ENCODE measurements at places on chromosomes 7 and 10.

- no peak for DNase-seq
Measured at GRCh38 chr10:1432161-1432560, 305.2 kb downstream of the ADARB2 start.

DNA sequence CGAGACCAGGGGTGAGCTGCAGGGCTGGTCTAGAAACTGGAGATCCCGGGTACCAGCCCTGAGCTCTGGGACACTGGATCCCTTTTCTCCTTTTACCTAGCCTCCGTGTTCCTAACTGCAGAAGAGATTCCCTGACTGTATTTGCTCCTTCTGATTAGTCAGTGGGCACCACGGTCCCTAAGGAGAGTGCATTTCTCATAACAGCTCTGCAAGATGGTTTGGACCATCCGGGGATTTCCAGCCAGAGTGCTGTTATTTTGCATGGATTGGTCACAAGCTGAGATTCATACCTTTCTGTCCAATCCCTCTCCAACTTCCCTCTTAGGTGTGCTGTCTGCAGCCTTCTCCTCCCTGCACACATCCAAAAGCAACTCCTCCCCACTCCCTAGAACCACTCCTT is 122.6 kb downstream of the MYL10 start:
- no peak for DNase-seq

- DNase-seq: no peak
Measured at GRCh38 chr7:52507546-52508255, 527.7 kb upstream of the POM121L12 start.

GRCh38 chr10:47045331-47045861 is 134.2 kb downstream of the PTPN20 start:
- no peak for DNase-seq

DNA sequence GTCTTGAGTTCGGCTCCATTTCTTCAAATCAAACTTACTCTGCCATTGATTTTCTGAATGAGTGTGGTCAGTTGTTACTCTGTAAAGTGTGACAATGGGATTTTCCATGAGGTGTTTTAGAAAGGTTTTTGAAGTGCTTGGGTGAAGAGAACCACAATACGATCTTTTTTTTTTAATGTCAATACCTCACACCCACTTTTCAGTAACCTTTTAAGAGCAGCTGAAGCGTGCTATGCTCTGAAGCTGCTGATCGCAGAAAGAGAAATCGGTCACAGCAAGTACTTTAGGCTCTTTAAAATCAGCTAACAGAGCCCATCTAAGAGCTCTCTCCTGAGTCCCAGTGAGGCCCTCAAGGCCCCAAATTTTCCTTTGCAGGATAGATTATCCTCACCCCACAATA is 34.4 kb upstream of the YAE1 start:
- no peak for DNase-seq

DNA sequence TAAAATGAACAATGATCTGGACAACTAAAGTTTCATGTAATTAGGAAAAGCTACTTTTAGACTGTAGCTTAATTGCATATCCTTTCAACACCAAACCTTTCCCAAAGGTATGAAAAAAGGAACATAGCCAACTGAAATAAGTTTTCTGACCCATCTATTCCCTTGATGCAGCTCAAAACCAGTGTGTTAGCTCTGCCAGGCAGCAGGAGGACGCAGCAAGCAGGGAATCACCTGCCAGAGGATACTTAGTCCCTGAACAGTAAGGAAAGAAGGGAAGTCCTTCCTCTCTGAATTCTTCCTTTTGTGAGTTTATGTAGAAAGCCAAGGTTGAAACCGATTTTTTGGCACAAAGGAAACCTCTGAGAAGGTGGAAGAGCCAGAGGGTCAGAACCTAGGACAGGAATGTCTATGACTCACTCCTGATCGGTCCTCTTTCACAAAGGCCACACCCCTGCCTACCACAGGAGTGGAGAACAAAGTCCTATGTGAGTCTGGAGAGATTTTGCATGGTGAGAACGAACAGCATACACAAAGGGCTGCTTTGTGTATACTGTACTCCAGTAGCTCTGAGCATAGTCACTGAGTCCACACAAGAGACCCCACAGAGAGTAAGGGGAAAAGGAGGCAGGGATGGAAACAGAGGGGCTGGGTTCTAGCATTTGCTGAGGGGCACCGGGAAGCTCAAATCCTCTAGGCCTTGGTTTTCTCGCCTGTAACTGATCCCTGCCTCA is 68.8 kb upstream of the GSDME start:
- no peak for DNase-seq

DNA sequence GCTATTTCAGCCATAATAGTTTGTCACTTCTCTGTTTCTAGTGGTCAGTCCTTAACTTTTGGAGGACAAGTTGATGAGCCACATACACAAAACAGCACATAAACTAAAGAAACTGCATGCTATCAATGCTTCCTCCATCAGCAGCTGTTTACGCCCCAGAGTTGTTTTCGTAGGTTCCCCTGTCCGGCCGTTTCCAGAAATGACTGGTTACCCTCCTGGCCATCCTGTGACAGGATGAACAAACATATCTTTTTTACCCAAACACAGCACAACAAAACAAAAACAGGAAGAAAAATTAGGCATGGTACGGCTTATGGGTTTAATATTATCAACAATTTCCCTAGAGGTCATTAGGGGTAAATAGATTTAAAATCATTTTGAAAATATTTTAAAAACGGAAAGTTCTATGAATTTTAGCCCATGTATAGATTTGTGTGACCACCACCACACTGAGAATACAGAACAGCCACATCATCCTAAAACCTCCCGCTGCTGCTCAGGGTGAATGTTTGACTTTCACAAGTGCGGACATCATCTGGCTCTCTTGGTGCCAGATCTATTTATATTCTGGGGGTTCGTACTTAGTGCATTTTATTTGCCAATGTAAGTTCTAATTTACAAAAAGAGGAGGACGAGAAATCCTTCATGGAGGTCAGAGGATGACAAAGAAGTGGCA is 74.8 kb downstream of the HIPK2 start:
- no peak for DNase-seq

- no peak for DNase-seq
Measured at GRCh38 chr10:6507311-6507710, 72.8 kb downstream of the PRKCQ start.

- DNase-seq: no peak
Measured at GRCh38 chr10:69172241-69172982, 7.6 kb upstream of the SUPV3L1 start.

DNA sequence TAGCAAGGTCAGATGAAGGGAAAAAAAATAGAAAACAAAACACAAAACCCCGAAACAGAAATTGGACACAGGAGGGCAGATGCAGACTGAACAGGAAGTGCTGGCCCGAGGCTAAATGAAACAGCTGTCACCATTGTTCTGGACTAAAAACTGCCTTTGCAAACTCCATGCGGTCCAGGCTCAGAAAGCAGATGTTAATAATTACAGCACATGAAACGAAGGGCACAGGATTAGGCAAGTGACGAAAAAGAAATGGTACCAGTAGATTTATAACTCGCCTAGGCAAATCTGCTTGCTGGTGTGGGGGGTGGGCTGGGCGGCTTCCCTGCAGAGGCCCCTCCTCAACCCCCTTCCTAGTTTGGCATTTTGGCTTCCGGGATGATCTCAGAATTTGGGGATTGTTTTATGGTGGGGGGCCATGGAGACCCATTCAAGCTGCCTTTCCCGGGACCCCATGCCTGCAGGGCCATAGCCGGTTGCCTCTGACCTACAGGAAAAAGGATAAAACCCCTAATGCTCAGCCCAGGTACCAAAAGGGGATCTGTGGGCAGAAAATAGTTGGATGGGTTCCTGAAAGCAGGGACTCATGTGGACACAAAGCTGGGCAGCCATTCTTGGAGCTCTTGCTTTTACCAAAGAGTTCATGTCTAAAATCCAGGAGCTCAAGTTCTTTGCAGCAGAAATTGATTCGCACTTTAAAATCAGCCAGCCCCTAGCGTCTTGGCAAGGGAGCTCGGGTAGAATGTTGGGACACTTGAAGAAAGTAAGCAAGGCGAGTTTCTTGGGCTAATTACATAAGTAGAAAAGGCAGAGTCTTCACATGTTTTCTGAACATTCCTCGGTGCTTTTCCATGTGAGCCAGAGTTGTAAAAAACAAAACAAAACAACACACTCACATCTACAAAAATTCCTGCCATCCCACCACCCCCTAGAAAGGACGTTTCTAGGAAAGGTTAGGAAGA is 39.0 kb upstream of the EMX2 start:
- no peak for DNase-seq

DNA sequence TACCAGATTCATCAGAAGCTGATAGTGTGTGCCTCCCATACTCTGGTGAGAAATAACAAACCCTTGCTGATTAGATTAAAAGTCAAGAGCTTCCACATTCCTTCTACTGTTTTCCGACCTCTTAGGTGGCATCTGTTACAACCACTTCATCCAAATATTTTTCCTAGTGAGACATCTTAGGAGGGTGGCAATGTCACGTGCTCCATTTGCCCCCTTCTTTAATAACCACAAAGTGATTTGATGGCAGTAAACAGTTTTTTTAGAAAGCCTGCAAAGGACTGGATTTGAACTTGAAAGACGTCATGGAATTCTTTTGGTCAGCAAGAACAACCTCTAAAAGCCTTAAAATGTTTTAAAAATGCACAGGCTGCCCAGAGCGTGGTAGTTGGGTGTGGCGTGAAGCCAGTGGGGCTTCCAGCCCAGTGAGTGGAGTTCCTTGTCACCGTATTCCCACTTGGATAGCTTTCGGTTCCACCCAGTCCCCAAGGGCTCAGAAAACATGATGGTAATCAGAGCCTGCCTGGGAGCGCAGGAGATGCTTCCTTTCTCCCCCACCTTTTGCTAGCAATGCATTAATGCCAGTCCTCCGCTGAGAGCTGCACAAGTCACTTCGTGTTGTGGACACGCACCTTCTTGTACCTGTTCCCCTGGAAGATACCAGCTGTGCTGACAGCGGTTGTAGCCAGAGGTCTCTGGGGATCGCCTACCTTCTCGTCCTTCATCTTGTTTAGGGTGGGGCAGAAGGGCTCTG is 256.4 kb downstream of the KIAA1217 start:
- DNase-seq: peak; percentile 51

GRCh38 chr7:129768614-129769399 is 157.3 kb downstream of the NRF1 start:
- no peak for DNase-seq

- DNase-seq: no peak
Measured at GRCh38 chr7:11135573-11135972, 161.9 kb downstream of the PHF14 start.

GRCh38 chr7:47427051-47427643 is 154.8 kb downstream of the TNS3 start:
- DNase-seq: no peak

DNA sequence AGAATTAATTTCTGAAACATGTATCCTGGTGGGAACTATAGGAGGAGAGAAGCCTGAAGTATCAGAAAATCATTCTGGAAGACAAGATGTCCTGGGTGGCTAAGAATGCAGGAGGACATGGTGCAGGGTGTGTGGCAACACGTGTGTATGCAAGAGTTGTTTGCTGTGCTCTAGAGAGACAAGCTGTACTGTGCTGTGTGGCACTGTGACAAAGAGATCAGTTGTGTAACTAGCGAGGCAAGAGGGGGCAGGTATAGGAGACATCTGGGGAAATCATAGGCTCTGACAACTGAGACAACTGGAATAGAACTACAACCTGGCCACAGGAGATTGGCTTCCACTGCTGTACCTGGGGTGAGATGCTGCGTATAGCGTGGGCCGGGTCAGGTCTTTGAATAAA is 9.3 kb downstream of the ITGA8 start:
- no peak for DNase-seq

DNA sequence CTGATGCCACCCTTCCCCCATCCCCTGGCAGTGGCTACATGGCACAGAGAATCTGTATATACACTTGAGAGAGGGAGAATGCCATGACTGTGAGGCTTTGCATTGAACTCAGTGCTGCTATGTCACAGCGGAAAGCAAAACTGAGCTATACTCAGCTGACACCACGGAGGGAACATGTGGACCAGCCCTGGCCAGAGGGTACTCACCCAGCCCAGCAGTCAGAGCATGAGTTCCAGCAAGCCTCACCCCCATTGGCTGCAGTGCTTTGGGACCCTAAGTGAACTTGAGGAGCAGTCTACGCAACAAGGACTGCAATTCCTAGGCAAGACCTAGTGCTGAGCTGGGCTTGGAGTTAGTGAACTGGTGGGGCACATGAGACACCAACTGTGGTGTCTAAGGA is 10.3 kb upstream of the AOC1 start:
- no peak for DNase-seq

GRCh38 chr10:47340608-47341170 is 7.5 kb upstream of the RBP3 start:
- DNase-seq: no peak

GRCh38 chr7:150737265-150738055 is at the start of gene GIMAP5:
TSS of gene GIMAP5 (plus strand) at chr7:150737418. CDS start at chr7:150740885, 3,467 bp downstream.
- no peak for DNase-seq

DNA sequence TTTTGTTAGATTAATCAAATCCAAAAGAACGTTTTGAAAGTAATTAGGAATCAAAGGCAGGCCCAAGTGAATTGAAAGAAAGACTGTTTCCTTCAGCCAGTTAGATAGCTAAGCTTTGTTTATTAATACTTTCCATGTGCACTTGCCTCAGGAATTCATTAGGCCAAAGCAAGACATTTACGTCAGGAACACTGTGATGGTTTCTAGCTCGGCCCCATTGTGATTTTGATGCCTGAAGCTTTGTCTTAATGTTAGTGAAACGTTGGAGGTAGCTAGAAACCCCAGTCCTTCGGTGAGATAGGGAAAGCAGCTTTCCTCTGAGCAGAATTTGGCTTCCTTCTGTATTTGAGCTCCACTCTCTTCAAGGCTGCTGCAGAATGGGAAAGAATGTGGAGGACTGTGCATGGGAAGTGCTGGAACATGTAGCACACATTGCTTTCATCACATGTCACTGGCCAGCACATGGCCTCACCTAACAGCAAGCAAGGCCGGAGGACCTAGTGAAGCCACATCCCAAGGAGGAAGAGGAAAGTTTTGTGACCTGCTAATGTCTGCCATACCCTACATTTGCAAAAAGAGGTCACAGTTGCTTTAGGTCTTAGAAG is 64.1 kb downstream of the PCGF5 start:
- DNase-seq: no peak

DNA sequence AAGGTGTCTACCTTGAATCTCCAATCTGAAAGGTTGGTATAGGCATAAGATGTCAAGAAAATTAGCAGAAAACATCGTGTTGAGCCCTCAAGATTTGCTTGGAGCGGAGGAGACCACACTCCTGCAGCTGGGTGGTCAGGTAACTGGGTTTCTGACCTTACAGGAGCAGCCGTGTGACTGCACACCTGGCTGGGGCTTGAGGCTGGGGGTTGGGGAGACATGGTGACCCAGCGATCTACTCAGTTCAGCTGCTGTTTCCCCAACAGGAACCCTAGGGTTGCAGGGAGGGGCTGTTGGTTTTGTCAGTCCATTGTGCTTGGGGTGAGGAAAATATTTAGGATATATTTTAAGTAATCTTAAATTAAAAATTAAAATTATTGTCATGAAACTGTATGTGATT is 147.0 kb upstream of the ZNF32 start:
- DNase-seq: no peak

GRCh38 chr10:64115908-64116643 is 594.9 kb downstream of the REEP3 start:
- no peak for DNase-seq

DNA sequence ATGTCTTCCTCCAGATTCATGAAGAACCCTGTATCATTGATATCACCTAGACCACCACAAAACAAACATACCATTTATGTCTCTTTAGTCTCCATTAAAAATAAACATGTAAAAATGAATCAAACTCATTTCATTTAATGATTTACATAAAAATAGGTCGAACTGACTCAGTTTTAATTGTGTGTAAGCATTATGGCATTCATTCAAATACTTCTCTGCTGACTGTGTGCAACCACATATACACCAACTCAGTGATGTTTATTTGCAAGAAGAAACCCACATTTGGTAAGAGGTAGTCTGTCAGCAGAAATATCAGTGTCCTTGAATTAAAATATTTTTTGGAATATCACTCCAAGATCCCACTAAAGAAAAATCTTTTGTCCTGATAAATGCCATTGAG is 30.5 kb downstream of the ABCB1 start:
- peak; percentile 14 for DNase-seq
